Mesangial cell (primary cell): ENCODE measurements at places on chromosomes 1 and 21. TPM values are rescaled to one million over a fixed set of nuclear protein-coding genes. Genes with fewer than 3 reads are reported as not detected.

The LCE1D gene
- total RNA-seq = not detected in 2 replicates

The HP1BP3 gene
- 110 and 113 TPM in 2 replicates for total RNA-seq

The YTHDF2 gene
- 61.4 and 72.0 TPM in 2 replicates for total RNA-seq

The ACTL8 gene
- total RNA-seq = not detected in 2 replicates

The CELA3A gene
- total RNA-seq = not detected in 2 replicates

The SPRR2E gene
- not detected in 2 replicates for total RNA-seq

The LCE2C gene
- total RNA-seq = not detected in 2 replicates

The HCN3 gene
- total RNA-seq = 2.1 and 2.4 TPM in 2 replicates

The RWDD3 gene
- total RNA-seq = 5.8 and 11.9 TPM in 2 replicates

The LIN28A gene
- total RNA-seq = 0.38 TPM in 1 of 2 replicates, not detected in the other

The CFH gene
- total RNA-seq = 16.5 and 95.7 TPM in 2 replicates

The SPATC1L gene
- 20.7 TPM in 1 of 2 replicates, not detected in the other for total RNA-seq

The TMEM52 gene
- 1.1 and 3.1 TPM in 2 replicates for total RNA-seq
